NCI-H2081 treated with DMSO at 0.1 percent for 48 hours (cell line): ENCODE measurements at places on chromosomes 1 and 21.

DNA sequence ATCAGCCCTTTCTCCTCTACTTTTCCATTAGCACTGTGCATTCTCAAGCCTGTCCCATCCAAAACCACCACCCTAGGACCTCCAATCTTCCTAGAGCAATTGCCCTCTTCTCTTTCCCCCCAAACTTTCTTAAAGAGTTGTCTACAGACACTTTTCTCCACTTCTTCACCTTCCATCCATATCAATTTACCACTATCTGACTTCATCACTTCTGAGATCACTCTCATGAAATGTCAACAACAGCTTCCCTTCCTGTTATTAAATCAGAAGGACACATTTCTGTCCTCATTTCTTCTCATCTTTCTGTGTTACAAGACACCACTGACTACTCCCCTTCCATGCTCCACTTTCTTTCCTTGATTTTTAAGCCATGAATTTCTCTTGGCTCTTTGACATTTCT lies 36.0 kb upstream of the CFAP298 start:
- no peak for DNase-seq

DNA sequence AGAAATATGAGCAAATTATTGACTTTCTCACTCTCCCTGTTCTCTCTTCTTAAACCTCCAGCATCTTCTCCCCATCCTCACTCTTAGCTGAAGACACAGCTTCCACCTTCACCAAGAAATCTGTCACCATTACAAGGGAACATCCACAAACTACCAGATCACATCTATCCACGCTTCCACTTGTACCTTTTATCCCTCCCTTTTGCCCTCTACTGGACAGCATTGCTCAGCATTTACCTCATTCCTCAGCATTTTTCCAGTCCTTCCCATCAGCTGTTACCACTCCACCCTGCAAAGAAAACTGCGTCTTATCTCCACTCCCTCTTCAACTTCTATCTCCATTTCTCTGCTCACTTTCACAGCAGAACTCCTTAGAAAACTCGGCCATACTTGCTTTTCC lies 42.6 kb downstream of the KCNJ6 start:
- DNase-seq = no peak

- peak; percentile 65 for DNase-seq
Measured at GRCh38 chr1:213714645-213715044, 273.1 kb upstream of the PROX1 start.

- no peak for DNase-seq
Measured at GRCh38 chr1:232754930-232755329, 50.3 kb upstream of the MAP10 start.

DNA sequence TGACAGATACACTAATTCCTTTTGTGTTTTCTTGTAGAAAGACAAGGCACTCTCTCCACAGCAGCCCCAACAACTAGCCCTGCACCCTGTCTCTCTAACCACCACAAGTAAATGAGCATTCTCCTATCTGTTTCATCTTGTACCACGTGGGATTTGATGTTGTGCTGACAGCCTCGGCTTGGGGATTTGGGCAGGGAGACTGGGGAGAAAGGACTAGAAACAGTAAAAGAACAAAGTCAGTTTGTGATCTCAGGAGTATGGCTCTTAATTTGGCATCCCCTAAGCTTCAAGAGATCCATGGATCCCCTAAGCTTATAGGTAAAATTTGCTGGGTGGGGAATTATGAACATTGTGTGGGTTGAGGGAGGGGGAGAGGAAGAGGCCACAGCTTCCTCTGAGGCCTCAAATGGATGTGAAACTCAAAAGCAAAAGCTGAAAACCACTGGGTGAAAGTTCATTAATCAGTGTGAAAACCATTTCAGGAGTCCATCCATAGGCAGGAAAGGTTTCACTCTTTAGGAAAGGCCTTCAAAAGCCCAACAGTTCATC lies 3.1 kb downstream of the C1orf162 start:
- no peak for DNase-seq

DNA sequence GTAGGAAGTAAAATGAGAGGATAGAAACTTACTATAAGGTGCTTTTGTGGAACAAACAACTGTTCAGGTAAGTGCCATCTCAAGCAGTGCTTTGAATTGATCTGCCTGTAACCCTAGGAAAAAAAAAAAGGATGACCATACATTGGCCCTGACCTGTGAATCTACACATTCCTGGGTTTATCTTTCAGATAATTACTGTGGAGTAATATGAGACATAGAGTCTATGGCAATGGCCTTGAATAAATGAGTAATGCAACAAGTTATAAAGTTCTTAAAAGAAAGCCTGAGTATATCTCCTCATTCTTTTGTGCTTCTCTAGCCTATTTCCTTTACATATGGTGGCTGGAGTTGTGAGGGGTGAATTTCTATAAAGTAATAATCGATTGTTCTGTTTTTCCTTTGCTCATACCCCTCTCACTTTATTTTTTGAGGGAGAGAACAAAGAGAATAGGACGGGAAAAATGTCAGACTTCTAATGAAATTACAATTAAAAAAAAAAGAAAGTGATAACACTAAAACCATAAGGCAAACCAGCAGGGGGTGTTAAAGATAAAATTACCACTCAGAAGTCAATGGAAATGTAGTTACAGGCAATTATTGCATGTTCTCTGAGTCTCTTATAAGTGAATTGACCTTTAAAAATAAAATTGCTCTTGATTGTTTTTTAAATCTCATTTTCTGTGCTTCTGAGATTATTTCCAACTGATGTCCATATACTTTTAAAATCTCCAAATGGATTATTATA lies 12.4 kb upstream of the ATP1A1 start:
- DNase-seq = no peak

- no peak for DNase-seq
Measured at GRCh38 chr1:152347116-152347728, 12.6 kb downstream of the FLG2 start.
